ENCODE measurements at places on chromosomes 3 and 15.

GRCh38 chr15:70109531-70109930, 11.8 kb upstream of the TLE3 start:
- DNase-seq, result peak; percentile 62

DNA sequence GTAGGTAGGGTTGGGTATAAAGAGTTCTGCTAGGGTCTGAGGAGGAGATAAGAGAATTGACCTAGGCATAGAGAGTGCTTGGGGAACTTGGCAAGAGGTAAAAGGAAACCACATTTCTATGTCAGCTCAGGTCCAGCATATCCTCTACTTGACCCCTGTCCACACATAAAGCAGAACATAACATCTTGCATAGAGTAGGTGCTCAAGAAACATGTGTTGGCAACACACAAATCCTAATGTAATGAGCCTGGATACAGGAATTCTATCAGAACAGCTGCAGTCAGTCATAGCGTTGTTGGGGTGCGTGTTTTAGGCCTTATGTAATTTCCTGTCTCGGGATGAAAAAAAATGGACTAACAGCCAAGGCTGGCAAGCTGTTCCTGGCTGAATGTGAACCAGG, 35.0 kb upstream of the PLCL2 start:
- DNase-seq, result no peak

DNA sequence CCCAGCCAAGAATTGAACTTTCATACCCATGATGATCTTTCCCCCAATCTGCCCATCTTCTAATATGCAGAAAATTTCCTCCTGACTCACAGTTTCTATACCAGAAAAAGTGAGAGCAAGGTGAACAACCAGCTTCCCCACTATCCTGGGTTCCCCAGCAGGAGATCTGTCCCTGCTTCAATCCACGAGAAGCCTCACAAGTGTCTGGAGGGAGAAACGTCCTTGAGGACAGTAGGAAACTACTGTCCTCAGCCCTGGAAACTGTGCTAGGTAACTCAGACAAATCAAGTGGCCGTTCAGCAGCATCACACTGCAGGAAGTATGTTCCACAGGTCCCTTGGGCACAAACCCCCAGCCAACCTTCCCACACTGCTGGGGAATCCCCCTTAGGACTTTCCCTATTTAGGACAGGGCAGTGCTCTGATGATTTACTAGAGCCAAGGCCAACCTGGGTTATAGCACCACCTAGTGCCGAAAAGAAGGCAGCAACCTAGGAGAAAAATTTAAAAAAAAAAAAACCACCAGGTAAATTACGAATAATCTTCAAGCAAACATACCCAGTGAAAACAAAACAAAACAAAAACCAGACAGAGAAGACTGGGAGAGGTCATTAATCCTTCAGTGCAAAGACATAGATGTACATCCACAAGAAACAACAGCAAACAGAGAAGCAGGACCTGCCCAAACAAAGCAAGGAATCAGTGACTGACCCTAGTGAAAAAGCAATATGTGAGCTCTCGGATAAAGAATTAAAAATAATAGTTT, 36.0 kb downstream of the MORC1 start:
- peak; percentile 23 for DNase-seq

- no peak for DNase-seq
Observed at GRCh38 chr15:65732698-65733097, 59.4 kb downstream of the DENND4A start.

GRCh38 chr3:37941608-37942508, 48.7 kb upstream of the VILL start:
- DNase-seq, result no peak

DNA sequence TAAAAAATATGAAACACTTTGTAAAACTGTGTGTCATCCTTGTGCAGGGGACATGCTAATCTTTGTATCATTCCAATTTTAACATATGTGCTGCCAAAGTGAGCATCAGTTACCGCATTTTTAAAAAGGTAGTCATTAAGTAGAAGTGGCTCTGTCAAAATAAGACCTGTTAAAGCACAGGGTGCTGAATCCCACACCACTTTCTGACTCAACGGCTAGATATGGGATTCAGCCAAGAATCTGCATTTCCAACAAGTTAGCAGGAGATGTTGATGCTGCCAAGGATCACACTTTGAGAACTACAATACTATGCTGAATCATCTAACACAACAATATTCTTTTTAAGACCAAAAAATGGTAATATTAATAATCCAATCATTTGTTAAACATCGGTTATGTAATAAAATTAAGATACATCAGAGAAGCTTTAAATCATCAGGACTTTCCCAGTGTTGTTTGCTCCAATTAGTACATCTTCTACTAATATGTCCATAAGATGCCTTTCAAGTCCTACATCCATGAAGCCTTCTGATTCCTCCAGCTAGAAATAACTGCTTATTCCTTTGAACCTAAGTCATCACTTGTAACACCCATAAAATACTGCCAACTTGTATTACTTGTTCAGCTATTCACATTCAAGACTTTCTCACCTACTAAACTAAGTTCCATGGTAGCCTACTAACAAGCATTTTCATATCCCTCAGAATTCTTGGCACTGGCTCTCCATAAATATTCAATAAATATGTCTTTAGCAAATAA, 71.1 kb downstream of the TBL1XR1 start:
- no peak for DNase-seq

DNA sequence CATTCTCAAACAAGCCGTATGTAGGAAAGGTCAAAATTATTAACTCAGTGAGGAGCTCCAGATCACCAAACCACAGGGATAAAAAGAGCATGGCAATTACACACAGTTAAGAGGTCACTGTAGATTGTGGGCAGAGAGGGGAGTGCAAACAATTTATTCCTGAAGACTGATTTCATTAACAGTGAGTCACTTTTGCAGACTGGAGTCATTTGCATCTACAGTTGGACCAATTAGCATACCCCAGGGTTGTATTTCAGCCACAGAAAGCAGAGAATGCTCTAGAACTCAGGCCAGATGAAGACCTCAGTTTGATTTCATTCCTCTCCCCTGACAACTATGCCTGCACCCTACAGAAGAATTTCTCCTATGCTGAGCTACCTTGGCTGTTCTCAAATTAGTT, 40.1 kb downstream of the SETMAR start:
- DNase-seq, result no peak

DNA sequence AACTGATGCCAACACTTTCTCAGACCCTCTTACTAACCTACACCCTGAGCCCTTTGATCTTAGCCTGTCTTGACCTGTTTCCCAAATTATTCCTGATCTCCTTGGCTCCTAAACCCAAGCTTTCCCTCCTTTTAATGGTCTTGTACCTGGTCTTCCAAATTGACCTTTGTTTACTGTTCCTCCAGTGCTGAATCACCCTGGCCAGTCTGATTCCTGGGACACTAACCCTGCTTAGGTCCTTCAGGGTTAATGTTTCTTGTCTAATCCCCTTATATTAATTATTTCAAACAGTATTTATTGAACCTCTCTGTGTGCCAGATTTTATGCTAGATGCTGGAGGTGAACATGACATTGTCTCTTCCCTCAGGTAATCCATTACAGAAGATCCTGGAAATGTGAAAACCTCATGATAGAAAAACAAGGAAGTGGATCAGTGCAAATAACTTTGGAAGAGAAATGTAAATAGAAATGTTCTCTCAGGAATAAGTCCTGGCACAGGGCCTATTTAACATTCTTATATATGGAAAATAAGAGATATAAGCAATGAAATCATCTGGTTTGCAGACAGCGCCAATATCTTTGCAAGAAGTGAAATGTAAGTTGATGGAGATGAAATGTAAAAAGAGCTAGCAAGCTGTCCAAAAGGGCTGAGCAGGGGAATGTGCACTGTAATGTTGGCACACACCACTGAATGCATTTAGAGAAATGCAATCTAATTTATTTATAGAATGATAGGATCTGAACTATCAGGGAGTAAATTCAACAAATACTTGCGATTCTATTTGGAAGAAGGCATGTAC, 20.7 kb downstream of the HGD start:
- no peak for DNase-seq

GRCh38 chr3:178198329-178198728, 337.9 kb upstream of the KCNMB2 start:
- no peak for DNase-seq

GRCh38 chr3:129254536-129255230, 5.3 kb downstream of the COPG1 start:
- DNase-seq, result no peak

DNA sequence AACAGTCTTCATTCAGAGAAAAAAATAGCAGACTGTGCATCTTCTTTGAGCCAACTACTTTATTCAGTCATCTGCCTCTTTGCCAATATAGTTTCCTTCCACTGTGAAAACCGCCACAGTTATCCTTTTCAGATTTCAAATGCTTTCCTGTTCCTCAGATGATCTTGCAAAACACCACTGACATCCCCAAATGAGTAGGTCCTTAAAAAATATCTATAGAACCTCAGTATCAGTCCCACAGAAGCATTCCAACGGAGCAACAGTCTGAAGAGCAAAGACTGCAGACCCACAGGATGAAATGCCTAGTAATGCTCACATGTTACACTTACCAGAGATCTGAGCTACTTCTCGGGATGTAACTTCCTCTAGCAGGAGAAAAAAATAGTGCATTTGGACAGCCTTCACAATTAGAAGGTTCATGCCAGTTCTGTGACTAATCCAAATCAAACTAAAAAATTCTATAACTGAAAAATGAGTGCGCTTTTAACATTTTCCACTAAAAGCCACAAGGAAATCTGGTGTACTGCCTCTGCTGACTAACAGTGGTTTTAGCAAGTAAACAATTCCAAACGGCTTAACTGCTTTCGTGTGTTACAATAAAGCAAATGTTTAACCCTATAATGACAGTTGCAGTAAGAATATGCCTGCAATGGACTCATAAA, at the start of gene ANKRD28:
ANKRD28 (minus strand) TSS at position 338 of the 662 bp plus-strand sequence. CDS start 1,458 bp downstream, outside the sequence.
- DNase-seq, result peak; percentile 65

DNA sequence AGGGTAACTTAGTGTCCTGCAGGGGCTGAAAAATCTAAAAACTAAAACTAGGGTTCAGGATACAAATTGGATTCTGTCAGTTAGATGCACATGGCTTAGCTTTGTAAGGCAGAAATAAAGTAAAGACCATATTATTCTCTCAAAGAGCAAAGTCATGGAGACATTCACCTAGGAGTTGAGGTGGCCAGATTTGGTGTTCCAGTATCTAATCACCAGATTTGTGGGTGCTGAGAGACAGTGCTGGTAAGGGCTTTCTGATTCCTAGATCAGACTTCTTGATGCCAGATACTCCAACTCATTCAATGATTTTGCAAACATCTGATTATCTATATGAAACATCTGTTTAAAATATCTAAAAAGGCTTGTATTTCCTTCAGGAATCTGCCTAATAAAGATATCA, 28.3 kb upstream of the TBC1D5 start:
- DNase-seq, result no peak

DNA sequence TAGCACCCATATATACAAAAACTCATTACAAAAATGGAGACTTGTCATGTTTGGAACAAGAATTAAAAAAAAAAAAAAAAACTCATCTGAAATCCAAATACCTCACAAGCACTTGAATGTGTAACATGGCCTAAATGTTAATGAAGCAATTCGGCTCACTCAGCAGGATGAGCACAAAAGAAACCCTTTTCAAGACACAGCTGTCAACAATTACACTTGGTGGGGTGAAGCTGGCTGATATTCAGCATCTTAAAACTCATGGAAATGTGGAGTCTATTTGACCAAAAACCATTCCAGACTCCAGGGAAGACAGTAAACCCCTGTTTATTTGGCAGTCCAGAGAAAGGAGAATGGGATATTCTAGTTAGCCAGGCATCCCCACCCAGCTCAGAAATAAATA, 205.4 kb upstream of the TSC22D2 start:
- peak; percentile 29 for DNase-seq

GRCh38 chr3:193704431-193704830, 111.4 kb downstream of the OPA1 start:
- peak; percentile 14 for DNase-seq

DNA sequence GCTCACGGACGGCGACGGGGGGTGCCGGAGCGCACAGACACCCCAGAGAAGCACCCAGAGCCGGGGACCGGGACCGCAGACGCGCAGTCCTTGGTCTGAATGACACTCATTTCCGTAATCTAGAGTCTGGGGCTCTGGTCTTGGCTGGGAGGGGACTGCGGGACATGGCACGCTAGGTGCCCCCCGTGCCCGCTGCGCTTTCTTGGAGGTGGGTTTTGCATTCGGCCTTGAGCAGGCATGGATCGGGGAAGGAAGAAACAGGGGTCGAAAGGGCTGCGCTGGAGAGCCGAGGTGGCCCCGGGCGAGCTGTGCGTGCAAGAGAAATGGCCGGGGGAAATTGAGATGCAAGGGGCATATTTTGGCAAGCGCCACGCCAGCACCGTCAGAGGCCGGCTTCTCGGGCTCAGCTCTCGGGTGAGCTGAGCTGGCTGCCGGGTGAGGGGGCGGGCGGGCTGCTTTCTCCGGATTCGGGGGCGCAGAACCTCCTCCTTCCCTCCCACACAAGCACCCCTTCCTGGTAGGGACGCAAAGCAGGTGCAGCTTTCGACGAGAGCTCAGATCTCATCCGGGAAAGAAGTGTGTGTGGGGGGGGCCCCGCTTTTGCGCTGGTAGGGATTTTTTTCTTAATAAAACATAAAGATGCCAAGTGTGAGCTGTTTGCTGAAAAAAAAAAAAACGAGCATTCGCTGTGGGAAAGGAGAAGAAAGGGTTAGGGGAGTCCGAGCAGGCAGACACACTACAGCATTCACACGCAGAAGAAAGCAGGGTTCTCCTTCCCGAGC, 963 bp upstream of the NTRK3 start:
- peak; percentile 74 for DNase-seq

GRCh38 chr3:106809041-106809440, 568.2 kb upstream of the CCDC54 start:
- DNase-seq, result no peak

- DNase-seq, result no peak
Observed at GRCh38 chr3:186451371-186451770, 89.3 kb upstream of the DGKG start.

DNA sequence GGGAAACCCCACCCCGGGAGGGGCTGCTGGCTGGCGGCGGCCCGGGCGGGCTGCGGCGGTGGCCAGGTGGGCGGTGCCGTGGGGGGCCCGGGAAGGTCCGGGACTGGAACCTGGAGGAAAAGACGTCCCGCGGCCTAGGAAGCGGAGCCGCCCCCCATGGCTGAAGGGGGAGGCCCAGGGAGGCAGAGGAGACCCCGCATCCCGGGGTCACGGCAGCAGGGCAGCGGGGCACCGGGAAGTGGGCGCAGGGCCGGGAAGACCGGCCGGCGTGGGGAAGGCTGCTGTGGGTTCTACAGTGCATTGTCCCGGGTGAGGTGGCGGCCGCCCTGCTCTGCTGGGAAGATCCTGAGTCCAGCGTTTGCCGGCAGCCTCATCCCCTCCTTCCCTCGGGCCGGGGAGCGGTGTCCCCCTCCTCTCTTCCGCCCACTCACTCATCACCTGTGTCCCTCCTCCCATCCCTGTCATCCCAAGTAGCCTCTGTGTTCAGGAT, 525 bp upstream of the FSTL1 start:
- peak; percentile 78 for DNase-seq
